ENCODE measurements at places on chromosomes 7 and 10. TPM values are rescaled to one million over a fixed set of nuclear protein-coding genes. Genes with fewer than 3 reads are reported as not detected.

- no peak for DNase-seq
These were observed 4.6 kb downstream of the LANCL2 start for GRCh38 chr7:55369427-55370400.

FEZF1 gene
- 0.22 TPM for total RNA-seq

- no peak for DNase-seq
These were observed 67.1 kb downstream of the WDFY4 start for GRCh38 chr10:48751730-48752129.

GSTK1 gene
- total RNA-seq, result 154 TPM

GRCh38 chr10:84805149-84805548 is 476.8 kb downstream of the CCSER2 start:
- no peak for DNase-seq

GRCh38 chr10:47366181-47366631 is 17.9 kb downstream of the ZNF488 start:
- DNase-seq, result no peak

DNA sequence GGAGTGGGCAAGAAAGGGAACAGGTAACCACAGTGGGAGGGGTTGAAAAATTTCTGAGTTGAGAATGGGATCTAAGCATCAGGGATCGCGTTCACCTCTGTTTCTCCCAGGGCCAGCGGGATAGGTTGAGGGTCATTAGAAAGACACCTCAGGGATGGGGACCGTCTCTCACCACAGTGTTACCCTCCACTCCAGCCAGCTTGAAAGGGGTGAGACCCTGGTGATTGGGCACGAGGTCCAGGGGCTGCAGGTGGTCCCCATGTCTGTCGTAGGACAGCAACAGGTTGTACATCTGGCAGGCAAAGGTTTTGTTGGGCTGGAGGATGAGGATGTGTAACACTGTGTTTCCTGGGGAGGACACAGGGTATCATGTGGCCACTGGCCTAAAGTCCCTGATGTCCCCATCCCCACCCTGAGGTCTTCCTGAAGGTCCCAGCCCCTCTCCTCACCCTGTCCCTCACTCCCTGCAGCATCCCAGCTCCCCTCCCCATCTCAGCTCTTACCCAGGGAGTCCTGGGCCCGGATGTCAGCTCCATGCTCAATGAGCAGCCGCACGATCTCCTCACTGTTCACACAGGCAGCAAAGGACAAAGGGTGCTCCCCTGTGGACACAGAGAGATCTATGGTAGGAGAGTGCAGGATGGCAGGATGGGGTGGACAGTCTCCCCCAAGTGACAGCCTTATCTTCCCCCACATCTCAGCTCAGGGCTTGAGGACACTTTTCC is 9.1 kb downstream of the TRPV6 start:
- no peak for DNase-seq

CYP3A7 gene
- 0.22 TPM for total RNA-seq

- no peak for DNase-seq
These were observed 6.3 kb downstream of the HECTD2 start for GRCh38 chr10:91416339-91416855.

- no peak for DNase-seq
These were observed 45.6 kb downstream of the TPST1 start for GRCh38 chr7:66250711-66251110.

DNA sequence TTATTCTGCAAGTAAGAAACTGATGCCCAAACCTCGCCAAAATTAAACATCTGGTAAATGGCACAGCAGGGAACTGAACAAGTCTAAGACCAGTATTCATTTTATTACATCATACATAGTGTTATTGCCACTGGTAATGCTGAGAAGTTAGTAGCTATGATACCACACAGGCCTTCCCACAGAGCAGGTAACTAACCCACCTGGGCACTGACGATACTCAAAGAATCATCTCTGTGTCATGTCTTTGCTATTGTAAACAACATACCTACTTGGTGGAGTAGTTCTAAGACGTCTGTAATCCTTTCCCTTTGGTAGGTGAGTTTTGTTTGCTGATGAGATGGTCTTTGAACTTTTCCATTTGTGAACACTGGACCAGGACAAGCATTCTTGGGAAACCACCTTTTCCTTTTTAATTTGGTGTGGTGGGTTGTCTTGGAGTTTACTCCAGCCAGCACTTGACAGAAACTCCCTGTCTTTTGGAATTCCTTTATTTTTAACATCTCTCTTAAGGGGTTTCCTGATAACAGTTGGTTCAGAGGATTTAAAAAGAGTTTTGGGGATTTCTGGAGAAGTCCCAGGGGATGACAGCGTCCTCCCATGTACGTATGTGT is 40.9 kb downstream of the PDSS1 start:
- DNase-seq, result no peak

DNA sequence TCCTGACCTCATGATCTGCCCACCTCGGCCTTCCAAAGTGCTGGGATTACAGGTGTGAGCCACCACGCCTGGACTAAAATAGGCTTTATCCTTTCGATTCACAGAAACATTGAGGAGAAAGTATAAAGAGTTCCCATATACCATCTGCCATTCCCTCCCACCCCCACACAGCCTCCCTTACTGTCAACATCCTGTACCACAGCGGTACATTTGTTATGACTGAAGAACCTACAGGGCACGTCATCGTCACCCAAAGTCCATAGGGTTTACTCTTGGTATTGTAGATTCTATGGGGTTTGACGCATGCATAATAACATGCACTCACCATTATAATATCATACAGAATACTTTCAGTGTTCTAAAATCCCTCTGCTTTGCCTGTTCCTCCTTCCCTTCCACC is 28.0 kb downstream of the ARL5B start:
- no peak for DNase-seq

STN1 gene
- 26.7 TPM for total RNA-seq

- DNase-seq, result no peak
These were observed 277.5 kb downstream of the PLXNA4 start for GRCh38 chr7:132298790-132299189.

DNA sequence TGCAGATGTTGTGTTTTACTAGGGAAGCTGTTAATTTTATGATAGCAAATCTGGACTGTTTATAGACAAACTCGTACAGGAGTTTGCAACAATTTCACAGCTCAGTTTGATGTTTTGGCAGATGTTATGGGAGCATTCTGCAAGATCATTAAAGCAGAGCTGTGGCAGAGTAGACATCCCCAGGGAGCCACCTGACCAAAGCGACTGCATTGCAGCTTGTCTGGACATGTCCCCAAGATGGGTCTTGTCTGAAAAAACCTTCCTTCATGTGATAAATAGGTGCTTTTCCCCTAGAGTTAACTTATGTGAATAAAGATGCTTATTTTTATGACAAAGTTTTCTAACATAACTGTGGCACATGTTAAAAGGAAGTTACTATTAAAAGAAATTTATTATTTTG is 91.2 kb upstream of the GPR141 start:
- no peak for DNase-seq

DNA sequence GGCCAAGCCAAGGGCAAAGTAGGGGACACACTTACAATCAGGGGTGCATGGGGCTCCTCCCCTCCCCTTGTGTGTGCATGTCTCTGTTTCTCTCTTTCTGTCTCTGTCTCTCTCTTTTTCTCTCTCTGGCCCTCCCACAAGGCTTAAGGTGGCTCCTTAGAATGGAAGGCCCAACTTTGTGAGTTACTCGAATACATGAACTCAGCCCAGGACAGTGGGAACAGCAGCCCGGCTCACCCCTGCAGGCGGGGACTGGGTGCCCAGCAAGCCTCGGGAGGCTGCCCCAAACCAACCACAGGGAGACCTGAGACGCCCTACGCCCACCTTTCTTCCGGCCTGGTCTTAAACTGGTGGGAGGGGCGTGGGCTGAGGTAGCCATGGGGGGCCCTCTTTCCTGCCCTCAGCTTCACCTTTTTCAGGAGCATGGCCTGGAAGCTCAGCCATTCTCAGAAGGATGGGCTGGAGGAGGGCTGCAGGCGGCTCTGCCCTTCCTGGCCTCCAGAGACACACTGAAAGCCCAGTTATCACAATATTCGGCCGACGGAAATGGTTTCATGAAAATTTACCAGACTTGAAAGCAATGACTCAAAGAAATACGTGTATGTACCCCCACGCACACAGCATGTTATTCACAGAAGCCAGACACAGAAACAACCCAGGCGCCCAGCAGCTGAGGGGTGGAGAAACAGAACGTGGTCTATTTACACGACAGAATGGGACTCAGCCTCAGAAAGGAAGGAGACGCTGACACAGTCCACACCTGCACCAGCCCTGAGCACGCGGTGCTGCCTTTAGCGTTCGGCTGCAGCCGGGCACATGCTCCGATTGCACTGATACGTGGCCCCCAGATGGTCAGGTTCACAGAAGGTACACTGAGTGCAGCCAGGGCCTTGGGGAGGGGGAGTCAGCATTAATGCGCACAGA is 229.5 kb downstream of the PTPRN2 start:
- no peak for DNase-seq

GRCh38 chr7:43694399-43694748 is 34.9 kb downstream of the COA1 start:
- no peak for DNase-seq

LRRC17 gene
- total RNA-seq, result 2.6 TPM

DNA sequence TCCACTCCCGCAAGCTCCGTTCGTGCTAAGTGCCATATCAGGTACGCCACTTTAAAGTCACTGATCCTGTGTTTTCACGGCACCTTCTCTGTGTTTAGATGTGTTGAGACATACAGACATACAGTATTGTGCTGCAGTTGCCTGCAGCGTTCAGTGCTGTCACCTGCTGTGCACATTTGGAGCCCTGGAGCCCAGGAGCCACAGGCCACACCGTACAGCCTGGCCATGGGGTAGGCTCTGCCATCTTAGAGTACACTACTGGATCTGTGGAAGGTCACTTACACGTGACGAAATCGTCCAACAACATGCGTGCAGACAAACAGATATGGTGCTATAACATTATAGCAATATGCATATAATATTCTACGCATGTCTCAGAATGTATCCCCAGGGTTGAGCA is 111.3 kb downstream of the ELFN1 start:
- no peak for DNase-seq

- DNase-seq, result no peak
These were observed 180.2 kb upstream of the TPK1 start for GRCh38 chr7:145016068-145016467.

DNA sequence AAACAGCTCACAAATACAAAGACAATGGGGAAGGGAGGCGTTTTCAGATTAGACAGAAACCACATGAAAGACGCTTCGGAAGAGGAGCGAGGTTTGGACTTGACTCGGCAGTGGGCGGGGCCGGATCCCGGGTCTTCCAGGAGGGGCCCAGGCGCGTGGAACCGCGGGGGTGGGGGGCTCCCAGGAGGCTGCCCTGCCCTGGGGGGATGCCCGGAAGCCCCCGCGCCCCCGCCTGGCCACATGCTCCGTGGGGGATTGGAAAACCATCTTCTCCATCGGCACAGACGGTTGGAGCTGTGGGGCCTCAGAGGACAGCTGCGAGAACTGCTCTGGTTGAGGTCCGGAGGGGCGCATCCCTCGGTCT is 186.0 kb upstream of the SHH start:
- no peak for DNase-seq

GRCh38 chr7:96786261-96786997 is 76.8 kb upstream of the SEM1 start:
- no peak for DNase-seq

- peak; percentile 41 for DNase-seq
These were observed 46.8 kb downstream of the PIK3AP1 start for GRCh38 chr10:96673318-96674099.

EPHB6 gene
- 28.3 TPM for total RNA-seq

RET gene
- total RNA-seq, result 0.21 TPM

- DNase-seq, result no peak
These were observed 147.9 kb upstream of the FZD8 start for GRCh38 chr10:35789996-35790395.

DNA sequence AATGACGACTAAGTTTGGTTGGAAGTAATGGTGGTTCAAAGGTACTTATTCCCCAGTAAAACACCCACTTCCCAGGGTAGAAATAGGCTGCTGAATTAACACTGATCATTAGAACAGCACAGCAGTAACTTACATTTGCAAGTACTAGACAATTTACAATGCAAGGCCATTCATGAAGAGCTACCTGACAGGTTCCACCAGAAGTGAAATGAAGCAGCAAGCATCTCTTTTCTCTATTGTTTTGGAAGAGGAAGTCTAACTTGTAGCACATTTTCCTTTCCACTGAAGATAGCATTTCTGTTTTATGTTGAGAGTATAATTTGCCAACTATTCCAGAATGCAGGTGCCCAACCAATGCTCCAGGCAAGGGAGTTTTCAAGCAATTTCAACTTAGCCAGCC is 145.9 kb downstream of the CREB5 start:
- no peak for DNase-seq

TMEM140 gene
- total RNA-seq, result 20.5 TPM

- DNase-seq, result no peak
These were observed 3.8 kb downstream of the CYP3A43 start for GRCh38 chr7:99831595-99831994.

KIN gene
- 8.4 TPM for total RNA-seq

C7orf33 gene
- total RNA-seq, result not detected

PRKCQ gene
- 0.30 TPM for total RNA-seq

SNCG gene
- 99.9 TPM for total RNA-seq

DNA sequence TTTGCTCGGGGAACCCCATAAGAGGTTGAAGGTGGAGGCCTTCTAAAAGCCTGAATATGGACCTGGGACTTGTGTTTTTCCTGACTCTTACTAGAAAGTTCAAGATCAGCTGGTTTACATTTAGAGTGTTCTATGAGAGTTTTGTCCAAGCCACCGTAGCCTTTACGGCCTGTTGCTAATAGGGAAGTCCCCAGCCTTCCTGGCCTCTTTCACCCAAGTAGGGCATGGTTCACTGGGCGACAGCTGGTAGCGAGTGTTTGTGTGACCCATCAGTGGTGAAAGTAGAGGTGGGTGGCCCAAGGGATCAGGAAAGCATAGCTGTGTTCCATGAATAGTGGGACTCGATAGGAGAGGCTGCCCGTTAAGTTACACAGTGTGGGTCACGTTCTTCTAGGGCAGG is 60.1 kb downstream of the RABGEF1 start:
- no peak for DNase-seq

- no peak for DNase-seq
These were observed 460.3 kb downstream of the SUGCT start for GRCh38 chr7:40595129-40595528.

DNA sequence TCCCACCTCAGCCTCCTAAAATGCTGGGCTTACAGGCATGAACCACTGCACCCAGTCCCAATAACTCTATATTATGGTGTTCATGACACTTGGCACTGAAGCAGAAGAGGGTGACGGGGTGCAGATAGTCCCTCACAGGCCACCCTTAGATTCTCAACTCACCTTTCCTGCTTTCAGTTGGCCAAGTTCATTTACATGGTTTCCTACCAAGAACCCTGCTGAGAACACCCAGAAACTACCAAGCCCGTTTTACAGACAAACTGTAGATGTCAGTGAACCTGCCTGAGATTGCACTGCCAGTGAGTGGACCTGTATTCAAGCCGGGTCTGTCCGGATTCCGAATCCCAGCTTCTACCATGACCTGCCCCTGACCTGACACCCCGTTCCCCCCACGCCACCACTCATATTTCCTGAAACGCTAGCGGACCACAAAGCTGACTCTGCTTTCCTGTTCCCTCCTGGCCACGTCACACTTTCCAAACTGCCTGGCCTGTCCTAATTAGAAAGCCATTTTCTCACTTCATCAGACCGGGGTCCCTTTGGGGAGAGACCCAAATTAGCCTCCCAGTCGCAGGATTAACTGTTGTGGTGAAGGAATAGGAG is 17.3 kb downstream of the GRID2IP start:
- DNase-seq, result no peak

Measured in tibial nerve (tissue), 4 donors.